ENCODE measurements at places on chromosomes 3 and 15. TPM values are rescaled to one million over a fixed set of nuclear protein-coding genes. Genes with fewer than 3 reads are reported as not detected.

Gene TARS3
- 9.5 TPM for polyA plus RNA-seq

GRCh38 chr15:55782901-55783300, 39.9 kb upstream of the PRTG start:
- DNase-seq, result no peak

DNA sequence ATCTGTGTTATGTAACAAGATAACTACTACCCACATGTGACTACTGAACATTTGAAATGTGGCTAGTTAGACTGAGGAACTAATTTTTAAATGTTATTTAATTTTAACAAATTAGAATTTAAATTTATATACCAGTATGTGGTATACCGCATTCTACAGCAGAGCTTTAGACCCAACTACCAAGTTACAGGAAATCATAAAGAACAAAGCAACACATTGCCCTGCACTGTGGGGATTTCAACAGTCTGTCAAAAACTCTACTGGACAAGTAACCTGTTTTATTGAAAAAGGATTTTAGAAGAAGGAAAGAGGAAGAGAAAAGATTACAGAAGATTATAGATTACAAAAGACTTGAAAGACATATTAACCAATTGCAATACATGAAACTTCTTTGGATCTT, 64.9 kb downstream of the DPH6 start:
- DNase-seq, result no peak

DNA sequence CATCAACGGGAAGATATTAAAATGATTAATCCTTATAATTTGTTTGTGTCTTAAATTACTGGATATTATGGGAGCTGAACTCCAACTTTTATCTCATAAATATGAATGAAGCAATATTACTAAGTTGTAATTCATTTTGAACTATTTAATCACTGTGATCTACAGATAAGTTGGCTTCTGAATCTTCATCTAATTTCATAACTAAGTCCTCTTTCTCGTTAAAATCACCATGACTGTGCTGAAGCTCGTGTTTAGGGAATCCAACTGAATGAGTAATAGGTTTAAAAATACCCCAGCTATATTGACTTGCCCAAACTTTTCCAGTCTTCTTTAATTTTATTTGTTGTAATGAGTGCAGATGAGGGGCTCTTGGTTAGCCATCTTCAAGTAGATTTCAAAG, 14.1 kb downstream of the MDFIC2 start:
- no peak for DNase-seq

GRCh38 chr3:8555725-8556472, 54.3 kb downstream of the LMCD1 start:
- DNase-seq, result no peak

DNA sequence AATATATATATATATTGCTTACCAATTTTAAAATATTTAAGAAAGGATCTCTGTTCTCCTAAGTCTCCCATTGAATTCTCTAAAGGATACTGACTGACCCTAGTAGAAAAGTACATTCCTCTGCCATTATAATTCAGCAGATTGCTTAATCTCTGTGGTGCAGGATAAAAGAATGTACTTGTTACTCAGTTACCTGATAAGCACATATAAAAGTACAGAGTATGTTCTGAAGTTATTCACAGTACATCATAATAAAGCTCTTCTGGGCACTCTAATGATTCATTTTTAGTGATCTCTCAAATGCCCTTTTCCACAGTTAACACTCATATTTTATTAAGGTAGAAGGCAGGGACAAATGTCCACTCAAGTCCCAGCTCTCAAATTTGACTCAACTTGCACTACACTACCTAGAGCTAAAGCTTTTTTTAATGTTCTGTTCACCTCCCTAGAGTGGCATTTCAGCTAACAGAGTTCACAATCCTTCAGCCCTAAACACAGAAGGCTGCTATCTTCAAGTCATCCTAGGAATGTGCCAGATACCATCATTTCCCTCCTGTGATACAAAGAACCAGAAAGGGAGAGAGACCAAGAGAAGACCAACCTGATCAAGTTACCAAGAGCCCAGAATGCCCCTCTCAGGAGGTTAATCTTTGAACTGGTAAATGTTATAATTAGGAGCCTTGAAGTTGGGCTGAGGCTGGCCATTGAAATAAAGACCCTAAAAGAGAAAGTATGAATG, 53.3 kb downstream of the MEIS2 start:
- DNase-seq, result no peak

DNA sequence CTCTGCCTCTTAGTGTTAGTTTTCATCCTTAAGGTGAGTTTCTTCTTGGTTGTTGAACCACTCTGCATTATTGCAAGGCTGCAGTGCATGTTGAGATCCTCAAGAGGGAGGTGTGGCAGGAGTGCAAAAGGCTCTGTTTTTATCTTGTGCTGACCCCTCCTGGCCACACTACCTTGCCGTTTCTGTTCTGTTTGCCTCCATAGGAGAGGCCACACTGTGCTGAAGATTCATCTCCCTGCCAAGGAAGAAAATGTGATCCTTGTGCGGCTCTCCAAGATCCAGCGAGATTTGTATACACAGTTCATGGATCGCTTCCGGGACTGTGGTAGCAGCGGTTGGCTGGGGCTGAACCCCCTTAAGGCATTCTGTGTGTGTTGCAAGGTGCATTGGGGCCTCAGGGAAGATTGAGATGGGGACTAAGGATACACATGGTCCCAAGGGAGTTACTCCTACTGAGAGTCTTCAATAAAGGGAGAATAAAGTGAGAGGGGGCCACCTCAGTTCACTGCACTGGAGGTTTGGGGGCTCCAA, 33.0 kb upstream of the TEX264 start:
- peak; percentile 83 for DNase-seq

Gene GOLGA6D
- polyA plus RNA-seq, result 0.05 TPM

Gene SEMA3B
- polyA plus RNA-seq, result 6.5 TPM

GRCh38 chr3:39428745-39429201, 22.3 kb downstream of the RPSA start:
- no peak for DNase-seq

- no peak for DNase-seq
Observed at GRCh38 chr3:71244153-71244825, 339.2 kb downstream of the FOXP1 start.

DNA sequence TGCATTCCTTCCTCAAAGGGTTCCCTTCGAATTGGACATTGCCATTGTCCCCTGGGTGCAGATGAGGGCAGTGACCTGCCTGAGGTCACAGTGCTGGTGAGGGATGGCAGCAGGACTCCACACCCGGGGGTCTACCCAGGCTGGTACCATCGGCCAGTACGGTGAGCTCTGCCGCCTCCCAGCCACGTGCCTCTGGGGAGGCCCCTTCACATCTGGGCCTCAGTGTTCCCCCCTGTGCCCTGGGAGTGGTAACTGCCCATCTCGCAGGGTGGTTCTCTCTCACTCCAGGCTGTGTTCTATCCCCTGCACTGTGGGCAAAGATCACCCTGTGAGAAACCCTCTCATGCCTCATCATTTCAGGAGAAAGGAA, 99.4 kb upstream of the IQSEC1 start:
- DNase-seq, result no peak

Gene CLDN16
- 0.21 TPM for polyA plus RNA-seq

DNA sequence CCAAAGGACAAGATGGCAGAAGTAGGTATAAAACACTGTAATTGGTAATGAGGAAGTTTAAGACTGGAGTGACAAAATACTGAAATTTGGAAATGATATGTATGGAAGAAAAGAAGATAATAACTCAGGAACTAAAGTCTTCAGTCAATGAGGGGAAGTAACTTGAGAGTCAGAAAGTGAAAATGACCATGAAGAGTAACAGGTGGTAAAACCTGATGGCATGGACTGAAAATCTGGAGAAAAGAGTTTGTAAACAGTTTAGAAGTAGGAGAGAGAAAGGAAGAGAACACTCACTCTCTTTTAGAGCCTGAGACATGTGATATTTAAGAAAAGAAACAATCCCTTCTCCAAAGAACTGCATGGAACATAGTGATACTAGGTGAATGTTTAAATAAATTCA, 387.9 kb downstream of the PYDC2 start:
- DNase-seq, result no peak

DNA sequence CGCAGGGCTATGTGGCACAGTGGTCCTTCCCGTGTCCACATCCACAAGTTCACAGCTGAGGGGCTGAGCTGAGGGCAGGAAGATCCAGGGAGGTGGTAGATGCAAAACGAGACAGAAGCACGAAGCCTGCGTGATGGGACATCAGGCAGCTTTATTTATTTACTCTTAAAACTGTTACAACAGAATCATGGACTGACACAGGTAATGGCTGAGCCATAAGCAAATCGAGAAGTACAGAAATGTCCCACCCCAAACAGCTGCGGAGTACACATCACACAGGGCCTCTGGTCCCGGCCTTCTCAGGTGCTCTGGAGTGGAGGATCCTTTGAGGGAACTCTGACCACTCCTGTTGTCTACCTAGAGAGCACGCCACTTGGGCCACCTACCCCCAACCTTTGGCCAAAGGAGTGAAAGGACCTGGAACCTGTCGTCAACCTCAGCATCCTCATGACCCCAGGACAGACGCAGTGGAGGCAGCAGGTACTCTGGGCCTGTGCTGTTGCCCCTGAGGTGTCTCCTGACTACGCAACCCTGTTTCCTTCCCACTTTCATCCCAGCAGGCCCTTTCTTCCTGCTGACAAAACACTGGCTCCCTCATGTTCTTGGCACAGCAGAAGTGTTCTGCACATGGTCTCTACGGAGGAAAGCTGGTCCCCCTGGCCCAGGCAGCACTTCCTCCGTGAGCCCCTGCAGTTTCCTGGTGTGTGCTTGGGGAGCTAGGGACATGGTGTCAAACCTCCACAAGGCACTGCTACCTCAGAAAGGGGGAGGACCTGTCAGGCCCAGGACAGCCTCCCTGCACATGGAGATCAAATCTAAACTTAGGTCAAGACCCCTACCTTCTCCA, 47.8 kb downstream of the DHX30 start:
- no peak for DNase-seq
